Osteocyte (in vitro differentiated cells): ENCODE measurements at places on chromosomes 3 and 15. TPM values are rescaled to one million over a fixed set of nuclear protein-coding genes. Genes with fewer than 3 reads are reported as not detected.

VEPH1 gene
- 0.21 and 0.46 TPM in 2 replicates for total RNA-seq

ANKUB1 gene
- total RNA-seq, result not detected in 2 replicates

GNB4 gene
- total RNA-seq, result 56.7 and 58.3 TPM in 2 replicates

ACOX2 gene
- 0.51 TPM in 1 of 2 replicates, not detected in the other for total RNA-seq

LDHAL6B gene
- total RNA-seq, result not detected in 2 replicates

MEIS2 gene
- total RNA-seq, result 79.9 and 82.8 TPM in 2 replicates

SENP7 gene
- 26.0 and 27.7 TPM in 2 replicates for total RNA-seq

SNTN gene
- total RNA-seq, result not detected in 2 replicates

SLMAP gene
- 69.8 and 71.5 TPM in 2 replicates for total RNA-seq

SLC51A gene
- not detected in 2 replicates for total RNA-seq

CCDC80 gene
- 1,760 and 1,947 TPM in 2 replicates for total RNA-seq

DNA sequence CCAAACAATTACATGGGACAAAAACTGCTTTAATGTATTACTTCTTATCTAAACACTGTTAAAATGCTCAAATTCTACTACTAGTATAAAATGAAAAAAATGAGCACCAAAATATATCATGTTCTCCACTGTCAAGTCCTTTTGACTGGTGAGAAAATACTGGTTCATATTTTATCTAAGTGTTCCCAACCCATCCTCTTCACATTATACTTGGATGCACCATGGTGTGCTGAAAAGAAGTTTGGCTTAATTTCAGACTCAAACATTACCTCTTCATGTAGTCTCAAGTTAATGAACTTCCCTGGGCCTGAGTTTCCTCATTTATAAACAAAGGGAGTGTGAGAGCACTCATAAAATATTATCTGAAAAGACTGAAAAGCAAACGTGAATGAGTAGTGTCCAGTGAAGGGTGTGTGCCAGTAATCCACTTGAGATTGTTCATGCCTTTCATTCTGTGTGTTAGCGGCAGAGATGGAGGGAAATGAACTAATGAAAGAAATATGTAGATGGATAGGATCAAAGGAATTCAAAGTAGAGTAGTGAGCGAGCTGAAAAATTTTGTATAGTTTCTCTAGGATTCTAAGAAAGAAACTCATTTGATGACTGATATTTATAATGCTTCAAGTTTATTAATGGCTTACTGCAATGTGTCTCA is 263.2 kb downstream of the NLGN1 start:
- DNase-seq, result no peak

GRCh38 chr3:186772701-186773417 is 10.5 kb upstream of the EIF4A2 start:
- DNase-seq, result no peak

DNA sequence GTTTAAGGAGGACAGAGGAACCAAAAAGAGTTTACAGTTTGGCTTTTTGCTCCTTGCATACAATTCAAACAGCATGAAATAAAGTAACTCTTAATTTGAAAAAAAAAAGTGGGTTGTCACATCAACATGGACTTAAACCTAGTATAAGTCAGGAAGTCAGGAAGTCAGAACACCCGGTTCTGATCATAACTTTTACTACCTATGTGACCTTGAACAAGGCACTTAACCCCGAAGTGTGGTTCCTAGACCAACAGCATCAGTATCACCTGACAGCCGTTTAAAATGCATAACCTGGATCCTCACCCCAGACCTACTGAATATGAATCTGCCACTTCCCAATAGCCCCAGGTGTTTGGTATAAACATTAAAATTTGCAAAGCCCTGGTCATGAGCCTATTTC is 18.7 kb downstream of the LYSMD2 start:
- DNase-seq, result no peak

GRCh38 chr3:72275331-72275751 is 490.4 kb upstream of the PROK2 start:
- no peak for DNase-seq

DNA sequence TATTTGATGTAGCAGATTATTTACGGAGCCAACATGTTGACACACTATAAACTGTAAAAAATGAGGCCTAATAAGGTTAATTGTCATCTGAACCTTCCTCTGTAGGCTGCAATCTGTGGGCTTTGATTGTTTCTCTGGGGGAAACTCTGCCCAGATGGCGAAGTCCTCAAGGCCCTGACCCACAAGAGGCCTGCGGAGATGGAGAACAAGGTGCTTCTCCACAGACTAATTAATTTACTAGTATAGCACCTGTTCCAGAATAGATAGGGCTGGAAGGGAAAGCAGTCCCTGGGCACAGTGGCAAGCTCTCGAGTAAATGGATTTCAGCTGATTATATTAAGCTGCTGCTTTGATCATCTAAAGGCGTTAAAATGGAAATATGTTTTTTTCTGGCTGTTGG is 338.8 kb upstream of the DNAJC19 start:
- DNase-seq, result no peak

GRCh38 chr3:59388555-59389270 is 338.9 kb upstream of the CFAP20DC start:
- no peak for DNase-seq

DNA sequence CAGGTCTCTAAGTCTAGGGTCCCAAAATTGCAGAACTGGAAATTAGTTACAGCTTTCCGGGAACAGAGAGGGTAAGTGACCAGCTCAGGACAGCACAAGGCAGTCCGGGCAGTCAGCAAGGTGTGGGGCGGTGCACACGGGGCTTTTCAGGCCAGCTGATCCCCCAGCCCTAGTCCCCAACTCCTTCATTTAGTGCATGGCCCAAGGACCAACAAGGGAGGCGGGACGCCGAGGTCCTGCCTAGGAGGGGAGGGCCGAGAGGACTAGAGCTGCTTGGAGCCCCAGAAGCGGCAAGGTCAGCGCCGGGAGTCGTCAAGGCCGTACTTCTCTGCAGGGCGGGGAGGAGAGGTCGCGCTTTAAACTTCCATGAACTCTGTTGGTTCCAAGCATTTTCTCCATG is 2.0 kb upstream of the PDE8A start:
- no peak for DNase-seq

DNA sequence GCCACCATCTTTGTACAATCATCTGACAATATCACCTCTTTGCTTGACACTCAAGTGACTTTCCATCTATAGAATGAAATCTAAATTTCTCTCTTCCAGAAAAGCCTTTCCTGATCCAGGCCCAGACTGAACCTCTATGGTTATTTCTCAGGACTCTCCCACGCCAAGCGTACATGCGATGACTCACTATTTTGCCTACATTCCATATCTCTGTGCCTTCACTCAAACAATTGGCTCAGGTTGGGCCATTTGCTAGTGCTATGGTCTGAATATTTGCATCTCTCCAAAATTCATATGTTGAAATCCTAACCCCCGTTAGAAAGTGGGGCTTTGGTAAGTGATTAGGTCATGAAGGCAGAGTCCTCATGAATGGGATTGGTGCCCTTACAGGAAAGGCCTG is 43.9 kb downstream of the ST3GAL6 start:
- no peak for DNase-seq

DNA sequence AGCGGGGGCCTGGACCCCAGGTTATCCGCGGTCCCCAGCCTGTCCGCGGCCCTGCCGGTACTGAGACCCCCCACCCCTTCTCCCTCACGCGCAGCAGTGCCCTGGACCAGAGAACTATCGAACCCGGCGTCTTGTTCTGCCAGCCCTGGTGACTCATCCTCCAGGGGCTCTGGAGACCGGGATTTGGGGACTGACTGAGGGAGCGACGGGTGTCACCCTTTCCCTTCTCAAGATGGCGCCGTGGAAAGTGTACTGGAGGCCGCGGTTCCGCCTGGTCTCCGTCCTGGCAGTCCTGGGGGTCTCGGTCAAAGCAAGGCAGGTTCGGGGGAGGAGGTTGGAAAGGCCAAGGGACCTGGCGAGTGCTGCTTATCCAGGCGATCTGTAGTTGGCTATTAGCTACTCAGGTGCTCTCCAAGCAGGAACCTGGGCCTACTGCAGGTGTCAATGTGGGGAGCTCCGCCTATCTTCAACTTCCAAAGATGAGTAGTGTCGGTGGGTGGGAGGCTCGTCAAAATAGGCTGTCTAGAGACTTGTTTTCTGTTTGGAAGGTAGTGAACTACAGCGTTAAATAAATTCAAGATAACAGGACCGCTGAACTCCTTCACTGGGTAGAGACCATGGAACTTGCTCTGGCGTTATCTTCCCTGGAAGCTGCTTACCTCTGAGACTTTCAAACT is 790 bp downstream of the RAB5A start:
- DNase-seq, result peak; percentile 85

GRCh38 chr15:58070801-58071418 is 5.4 kb upstream of the ALDH1A2 start:
- no peak for DNase-seq

DNA sequence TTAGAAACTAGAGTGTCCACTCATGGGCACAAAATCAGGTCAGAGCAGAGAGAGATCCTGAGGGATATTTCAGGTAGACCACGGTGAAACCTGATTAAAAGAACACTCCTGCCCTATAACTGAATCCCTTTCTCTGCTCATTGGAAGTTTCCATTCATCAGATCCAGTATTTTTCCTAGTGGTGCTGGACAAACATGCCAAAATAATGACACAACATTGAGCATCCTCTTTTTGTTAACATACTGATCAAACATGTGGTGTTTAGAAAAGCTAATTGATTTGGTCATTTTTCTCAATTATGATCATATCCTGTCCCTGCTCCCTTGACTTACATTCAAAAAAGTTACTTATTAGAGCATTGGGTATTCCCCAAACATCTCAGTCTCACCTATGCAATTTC is 27.2 kb downstream of the PTX3 start:
- no peak for DNase-seq

DNA sequence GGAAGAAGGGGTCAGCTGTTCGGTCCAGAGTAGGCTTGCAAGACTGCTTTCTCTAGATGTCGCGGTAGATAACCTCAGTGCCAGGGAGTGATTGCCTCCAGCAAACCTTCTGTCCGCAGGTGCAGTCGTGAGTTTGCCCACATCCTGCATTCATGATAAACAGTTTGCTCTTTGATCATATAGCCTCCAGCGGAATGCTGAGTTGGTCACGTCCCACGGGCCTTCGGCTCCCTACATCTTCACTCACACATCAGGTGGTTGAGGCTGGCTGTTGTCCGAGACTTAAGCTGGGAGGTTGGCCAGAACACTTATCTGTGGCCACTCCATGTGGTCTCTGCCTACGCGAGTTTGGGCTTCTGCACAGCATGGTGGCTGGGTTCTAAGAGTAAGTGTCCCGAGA is 62.1 kb upstream of the NR2C2 start:
- DNase-seq, result no peak

DNA sequence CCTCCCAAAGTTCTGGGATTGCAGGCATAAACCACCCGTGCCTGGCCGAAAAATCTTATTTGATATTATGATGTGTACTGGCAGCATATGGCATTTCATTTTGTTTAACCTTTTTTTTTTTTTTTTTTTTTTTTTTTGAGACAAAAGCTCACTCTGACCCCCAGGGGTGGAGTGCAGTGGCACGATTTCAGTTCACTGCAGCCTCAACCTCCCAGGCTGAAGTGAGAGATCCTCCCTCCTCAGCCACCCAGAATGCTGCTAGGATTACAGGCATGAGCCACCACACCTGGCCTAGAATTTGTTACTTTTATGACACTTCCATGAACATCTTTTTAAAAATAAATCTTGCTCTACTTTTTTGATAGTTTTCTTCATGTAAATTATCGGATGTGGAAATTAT is 12.0 kb downstream of the TERB2 start:
- DNase-seq, result no peak

DNA sequence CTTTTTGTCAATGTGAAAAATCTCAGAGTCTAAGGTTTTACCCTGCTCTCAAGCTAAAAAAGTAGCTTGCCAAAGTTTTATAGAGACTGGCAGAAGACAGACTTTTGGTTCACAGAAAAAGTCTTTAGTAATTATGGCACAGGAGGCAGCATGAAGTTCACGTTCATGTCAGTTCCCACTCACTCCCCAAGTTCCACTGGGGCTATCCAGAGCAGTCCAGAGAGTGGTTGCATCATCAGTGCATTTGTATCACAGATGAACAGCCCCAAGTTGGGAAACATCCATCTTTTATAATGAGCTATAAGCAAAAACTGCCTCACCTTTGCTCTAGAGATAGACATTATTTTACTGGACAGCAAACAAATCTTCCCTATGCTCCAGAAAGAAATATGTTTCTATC is 454.1 kb upstream of the AGTR1 start:
- no peak for DNase-seq
